Mesendoderm (in vitro differentiated cells): ENCODE measurements at places on chromosomes 7 and 10.

DNA sequence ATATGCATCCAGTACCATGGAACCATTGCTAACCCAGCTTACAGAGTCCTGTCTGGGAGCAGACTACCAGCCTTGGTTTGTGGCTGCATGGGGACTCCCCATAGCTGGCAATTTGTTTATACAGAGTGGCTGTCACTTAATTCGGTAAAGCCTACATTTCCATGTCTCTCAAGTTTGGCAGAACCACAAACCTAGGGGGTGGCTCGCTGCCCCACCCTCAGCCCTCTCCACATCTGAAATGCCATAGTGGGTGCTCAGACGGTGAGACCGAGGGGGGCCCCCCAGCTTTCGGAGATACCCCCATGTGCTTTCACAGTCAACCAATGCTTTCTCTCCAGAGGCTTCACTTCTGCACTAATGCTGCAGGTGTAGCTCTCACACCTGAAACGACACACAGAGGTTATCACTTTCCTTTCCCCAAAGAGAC, 75.5 kb upstream of the KAT6B start:
- DNase-seq = no peak

DNA sequence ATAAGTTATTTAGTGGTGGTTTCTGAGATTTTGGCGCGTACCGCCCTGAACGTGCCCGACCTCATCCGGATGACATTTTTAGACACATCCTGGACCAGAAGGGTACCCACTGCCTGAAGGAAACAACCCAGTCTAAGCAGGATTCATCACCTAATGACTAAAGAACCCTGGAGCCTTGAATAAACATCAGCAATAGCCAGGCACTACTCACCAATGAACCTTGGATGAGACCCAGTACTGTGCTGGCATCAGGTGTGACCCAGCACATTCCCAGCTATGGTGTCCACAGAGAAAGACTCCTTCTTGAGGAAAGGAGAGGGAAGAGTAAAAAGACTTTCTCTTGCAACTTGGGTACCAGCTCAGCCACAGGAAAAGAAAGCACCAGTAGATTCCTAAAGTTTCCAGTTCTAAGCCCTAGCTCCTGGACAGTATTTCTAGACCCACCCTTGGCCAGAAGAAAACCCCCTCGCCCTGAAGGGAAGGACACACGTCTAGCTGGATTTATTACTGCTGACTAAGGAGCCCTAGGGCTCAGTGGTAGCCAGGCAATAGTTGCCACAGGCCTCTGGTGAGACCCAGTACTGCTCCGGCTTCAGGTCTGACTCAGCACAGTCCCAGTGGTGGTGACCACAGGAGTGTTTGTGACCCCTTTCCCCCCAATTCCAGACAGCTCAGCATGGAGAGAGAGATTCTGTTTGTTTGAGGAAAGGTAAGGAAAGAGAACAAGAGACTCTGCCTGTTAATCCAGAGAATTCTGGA, 32.5 kb downstream of the ZNF277 start:
- peak; percentile 35 for DNase-seq

- no peak for DNase-seq
These were observed 98.2 kb upstream of the PDGFA start for GRCh38 chr7:617614-618538.

GRCh38 chr7:107505997-107506673, 36.3 kb downstream of the GPR22 start:
- DNase-seq = no peak

DNA sequence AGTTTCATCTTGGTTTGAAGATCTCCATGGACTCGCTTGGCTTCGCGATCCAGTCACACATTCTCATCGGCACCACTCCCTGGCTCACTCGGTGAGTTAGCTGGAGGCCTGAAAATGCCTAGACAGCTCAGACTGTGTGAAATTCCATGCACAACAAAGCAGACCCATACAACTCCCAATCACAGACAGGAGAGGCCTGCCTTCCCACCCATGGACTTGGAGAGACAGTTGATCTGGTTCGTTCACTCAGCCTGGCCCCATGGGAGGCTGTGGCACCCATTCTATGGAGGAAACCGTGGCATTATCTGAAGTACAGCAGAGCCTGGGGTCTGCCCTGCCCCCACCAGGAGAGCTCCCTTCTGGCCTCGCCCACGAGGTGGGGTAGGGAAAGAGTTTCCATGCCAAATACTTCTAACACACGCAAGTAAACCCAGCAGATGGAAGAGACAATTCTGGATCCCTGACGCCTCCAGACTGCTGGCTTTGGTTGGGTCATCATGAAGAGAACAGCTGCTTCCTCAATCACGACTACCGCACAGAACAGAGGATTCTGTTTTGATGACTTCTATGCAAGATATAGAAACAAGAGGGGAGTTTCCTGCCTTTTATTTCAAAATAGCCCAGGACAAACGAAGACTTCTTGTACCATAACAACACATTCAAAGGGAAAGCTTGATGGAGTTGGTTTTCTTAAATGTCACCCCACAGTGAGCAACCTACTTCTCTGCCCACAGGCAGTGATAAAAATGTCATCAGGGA, 15.9 kb downstream of the FAM53B start:
- DNase-seq = peak; percentile 83

DNA sequence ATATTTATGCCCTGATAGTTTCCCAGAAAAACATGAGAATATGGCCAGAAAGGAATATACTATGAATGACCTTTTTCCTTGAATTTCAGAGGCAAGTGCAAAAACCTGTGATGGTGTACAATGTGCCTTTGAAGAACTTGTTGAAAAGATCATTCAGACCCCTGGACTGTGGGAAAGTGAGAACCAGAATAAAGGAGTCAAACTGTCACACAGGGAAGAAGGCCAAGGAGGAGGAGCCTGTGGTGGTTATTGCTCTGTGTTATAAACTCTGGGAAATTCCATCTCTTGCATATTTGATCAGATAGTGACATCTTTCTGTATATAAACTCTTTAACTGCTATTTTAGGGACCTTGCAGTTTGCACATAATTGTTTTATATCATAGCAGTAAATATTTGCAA, 33.7 kb downstream of the RAB18 start:
- no peak for DNase-seq

- DNase-seq = no peak
These were observed 3.7 kb downstream of the ZNF487 start for GRCh38 chr10:43440463-43441134.

DNA sequence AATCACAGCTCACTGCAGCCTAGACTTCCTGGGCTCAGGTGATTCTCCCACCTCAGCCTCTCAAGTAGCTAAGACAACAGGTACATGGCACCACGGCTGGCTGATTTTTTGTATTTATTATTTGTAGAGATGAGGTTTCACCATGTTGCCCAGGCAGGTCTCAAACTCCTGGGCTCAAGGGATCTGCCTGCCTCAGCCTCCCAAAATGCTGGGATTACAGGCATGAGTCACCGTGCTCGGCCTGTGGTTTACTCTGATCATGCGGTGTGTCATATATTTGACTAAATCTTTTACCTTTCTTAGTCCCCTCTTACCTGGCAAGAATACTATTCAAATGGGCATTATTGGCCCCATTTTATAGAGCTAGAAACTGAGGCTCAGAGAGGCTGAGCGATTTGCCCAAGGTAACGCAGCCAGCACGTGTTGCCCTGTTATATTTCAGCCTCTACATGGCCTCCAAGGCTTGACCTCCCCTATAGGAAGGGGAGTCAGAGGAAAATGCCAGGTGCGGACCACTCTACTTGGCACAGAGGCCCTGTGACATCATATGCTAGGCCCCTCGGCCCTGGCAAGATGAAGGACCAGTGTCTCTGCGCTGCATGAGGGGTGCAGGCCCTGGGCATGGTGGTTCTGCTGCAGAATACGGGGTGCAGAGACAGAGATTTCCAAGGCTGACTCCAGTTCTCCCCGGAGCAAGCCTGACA, 8.2 kb downstream of the ZCCHC24 start:
- DNase-seq = no peak

GRCh38 chr7:468681-469562, 50.7 kb downstream of the PDGFA start:
- no peak for DNase-seq

DNA sequence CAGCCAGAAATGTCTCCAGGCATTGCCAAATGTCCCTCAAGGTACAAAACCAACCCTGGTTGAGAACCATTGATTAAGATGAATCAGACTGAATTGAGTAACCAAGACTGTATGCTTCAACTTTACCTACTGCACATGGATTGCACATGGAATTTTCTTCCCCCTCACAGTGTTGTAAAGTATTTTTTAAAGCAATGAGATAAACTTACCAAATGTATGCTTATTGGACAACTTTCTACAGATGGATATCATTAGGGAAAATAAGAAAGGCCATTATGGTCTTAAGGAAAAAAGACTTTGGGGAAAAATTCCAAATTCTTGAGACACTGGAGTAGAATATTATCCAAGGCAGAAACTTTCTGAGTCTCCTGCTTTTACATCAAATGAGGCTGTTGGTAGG, 20.9 kb upstream of the MTPN start:
- no peak for DNase-seq

GRCh38 chr10:74683621-74684364, 142.6 kb upstream of the KAT6B start:
- DNase-seq = no peak

- no peak for DNase-seq
These were observed 4.9 kb upstream of the EPHB4 start for GRCh38 chr7:100832281-100832633.

DNA sequence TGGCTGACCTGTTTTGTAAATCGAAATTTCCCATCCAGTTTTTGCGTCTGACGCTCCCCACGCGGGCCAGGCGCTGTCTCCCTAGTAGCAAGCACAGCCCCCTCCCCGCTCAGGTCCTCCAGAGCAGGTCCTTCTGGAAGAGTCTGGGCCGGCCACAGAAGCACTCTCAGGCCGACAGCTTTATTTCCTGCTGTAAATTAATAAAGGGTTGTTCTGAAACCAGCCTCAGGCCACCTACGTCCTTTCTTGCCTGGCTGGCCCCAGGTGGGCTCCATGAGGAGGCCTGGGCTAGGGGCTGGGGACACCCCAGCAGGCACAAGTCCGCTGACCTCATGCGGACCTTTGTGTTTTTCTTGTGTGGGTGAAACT, 35.2 kb downstream of the CAMK2B start:
- DNase-seq = no peak

- no peak for DNase-seq
These were observed 58.9 kb upstream of the STRIP2 start for GRCh38 chr7:129375141-129375938.

- DNase-seq = no peak
These were observed 37.6 kb downstream of the CPXM2 start for GRCh38 chr10:123854003-123854402.

- DNase-seq = peak; percentile 71
These were observed 2.3 kb downstream of the KLF6 start for GRCh38 chr10:3782451-3783315.

- DNase-seq = no peak
These were observed 12.5 kb downstream of the ITPRIP start for GRCh38 chr10:104325436-104326435.

DNA sequence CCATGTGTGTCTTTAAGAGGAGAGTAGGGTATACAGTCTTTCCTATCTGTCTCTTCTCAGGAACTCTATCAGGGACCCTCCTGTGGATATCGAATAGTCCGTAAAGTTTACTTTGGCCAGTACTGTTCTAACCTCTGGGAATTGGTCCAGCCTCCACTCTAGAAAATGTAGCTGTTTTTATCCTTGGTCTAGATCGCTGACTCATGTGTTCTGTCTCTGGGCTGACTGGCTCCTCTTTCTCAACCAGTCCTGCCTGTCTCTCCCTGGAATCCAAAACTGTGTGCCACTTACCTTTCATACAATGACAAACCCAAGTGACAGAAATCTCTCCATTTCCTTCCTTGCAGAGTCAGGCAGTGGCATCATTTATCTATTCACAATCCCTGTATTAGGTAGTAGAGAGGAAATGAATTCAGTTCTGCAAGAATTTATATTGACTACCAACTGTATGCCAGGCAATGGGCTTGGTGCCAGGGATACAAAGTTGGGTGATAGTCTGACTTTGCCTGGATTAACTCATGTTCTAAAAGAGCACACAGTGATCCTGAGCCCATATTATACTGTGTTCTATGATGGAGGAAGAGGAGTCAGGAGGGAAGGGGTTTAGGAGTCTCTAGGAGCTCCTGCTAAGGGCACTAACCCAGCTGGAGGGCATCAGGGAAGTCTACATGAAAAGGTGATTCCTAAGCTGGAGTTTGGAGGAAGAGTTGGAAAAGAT, 232.7 kb downstream of the LRMDA start:
- no peak for DNase-seq

DNA sequence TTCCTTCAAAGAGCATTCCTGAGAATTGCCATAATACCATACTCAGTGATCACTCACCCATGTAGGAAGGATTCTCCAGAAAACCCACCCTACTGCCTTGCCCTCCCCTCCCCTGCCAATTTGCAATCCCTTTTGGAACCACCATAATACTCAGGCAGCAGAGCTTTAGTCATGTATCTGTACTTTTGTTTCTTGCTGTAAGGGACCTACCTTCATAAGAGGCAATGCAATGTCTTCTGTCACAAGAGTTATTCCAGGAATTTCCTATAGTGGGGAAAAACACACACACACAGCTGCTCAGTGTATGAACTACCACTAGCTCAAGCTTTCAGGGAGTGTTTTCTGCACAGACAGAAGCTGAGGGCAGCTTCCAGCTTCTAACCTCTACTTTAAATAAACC, 67.0 kb downstream of the GSAP start:
- peak; percentile 21 for DNase-seq

GRCh38 chr10:124612611-124613498, 131.3 kb downstream of the FAM53B start:
- peak; percentile 87 for DNase-seq

- no peak for DNase-seq
These were observed 47.3 kb upstream of the NPTX2 start for GRCh38 chr7:98569691-98570337.
